ENCODE measurements at places on chromosomes 6 and 20.

DNA sequence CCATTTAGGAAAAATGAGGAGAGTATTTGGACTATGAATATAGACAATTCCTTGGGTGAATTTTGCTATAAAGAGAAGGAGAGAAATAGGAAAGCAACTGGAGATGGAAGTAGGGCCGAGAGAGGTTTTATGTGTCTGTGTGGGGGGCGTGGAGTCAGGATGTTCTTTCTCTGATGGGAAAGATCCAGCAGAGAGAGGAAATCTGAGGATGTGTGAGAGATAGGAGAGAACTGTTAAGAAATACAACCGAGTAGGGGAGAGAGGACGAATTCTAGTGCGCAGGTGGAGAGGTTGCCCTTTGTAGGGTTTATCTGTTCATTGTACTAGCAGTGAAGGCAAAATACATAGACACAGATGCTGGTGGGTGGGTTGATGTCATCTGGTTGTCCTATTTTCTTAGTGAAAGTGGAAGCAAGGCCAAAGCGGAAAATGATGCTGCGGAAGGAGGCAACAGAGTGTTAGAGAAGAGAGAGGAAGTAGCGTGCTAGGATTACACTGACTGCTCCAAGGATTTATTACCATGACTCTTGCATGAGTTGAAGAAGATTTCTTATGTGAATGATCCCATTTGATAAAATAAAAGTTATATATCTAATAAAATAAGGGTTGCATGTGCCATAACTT lies 57.7 kb downstream of the CLVS2 start:
- DNase-seq: no peak

DNA sequence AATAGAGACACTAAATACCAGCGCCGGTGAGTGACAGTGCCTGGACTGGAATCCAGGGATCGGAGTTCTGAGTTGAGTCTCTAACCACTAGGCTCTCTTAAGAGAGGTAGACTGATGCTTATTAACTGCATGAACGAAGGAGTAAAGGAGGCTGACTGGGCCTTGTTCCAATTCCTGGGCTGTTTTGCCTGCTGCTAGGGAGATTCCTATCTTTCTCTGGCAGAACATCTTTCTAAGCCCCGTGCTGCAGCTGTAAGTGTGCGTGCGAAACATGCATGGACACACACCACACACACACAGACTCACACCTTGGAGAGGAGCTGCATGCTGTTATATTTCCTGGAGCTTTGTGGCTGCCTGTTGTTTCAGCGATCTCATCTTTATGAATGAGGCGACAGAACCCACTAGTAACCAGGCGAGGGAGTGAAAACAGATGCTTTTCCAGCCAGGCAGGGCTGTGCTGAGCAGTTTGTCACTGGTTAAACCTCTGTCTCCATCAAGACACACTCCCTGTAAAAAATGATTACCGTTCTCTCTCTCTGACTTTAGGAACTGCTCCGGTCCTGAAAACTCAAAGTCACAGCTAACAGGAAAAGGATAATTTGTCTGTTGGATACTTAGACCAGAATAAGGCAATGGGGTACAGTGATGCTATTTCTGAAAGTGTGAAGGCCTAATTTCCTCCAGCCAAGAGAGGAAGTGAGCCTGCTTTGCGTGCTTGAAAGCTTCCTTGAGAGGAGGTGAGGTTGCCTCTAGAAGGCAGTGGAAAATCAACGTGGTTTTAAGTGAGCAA lies 157.4 kb upstream of the ZNF217 start:
- peak; percentile 71 for DNase-seq

- DNase-seq: no peak
These were observed 3.8 kb downstream of the EFHC1 start for GRCh38 chr6:52423971-52424381.

GRCh38 chr20:35638751-35639150 lies 23.1 kb downstream of the SPAG4 start:
- DNase-seq: no peak

GRCh38 chr6:130396722-130397121 lies 30.9 kb downstream of the TMEM200A start:
- no peak for DNase-seq

DNA sequence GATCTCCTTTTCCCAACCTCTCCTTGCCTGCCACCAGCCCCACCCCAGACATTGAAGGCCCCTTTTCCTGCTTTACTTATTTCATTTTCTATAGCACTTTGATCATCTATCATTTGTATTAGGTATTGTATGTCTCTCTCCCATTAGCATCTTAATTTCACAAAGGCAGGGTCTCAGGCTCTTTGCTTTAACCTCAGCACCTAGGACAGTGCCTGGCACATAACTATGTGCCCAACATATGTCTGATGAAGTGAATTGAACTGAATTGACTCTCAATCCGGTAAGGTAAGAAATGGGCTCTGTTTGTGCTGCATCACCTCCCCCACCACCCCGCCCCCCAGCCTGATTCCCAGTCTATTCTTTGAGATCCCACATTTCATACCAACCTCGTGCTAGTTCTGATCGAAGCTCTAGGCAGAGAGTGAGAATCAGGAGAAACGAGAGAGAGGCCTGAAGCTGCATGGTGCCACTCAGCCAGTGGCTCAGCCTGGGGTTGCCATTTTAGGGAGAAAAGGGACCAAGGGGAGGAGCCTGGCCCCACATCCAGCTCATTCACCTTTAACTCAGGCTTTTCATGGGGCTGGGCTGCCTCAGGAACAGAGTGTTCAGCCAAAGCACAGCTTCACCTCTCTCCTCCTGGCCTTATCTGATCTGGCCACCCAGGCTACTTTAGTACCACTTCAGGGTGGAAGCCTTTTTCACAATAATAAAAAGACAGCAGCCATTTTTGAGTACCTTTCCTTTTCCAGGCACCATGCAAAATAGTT lies at the start of gene SPINT3:
Gene SPINT3 (minus strand): TSS at position 476 of the 767 bp plus-strand sequence. CDS start 14 bp downstream, at position 462.
- no peak for DNase-seq

GRCh38 chr20:61353261-61354000 lies 101.4 kb downstream of the CDH4 start:
- no peak for DNase-seq

All from inflammatory macrophage (primary cell).